ENCODE measurements at places on chromosomes 5 and 9.

DNA sequence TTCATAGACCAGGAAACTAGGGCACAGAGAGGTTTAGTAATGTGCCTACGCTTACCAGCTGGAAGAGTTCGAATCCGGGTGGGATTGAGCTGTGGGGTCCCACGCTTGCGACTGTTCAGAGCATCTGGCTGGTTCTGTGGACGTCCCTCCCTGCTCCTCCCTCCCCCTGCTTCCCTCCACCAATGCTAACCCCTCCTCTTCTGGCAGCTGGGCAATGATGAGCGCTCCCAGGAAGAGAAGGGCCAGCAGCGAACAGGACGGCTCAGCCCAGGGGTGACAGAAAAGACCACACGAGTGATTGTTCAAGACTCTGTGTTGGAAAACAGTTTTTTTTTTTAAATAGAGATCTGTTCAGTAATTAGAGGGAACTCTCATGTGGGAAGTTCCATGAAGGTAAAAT is 6.9 kb downstream of the FAM163B start:
- DNase-seq, result no peak

GRCh38 chr9:70987986-70988385 is 133.4 kb downstream of the TRPM3 start:
- no peak for DNase-seq

DNA sequence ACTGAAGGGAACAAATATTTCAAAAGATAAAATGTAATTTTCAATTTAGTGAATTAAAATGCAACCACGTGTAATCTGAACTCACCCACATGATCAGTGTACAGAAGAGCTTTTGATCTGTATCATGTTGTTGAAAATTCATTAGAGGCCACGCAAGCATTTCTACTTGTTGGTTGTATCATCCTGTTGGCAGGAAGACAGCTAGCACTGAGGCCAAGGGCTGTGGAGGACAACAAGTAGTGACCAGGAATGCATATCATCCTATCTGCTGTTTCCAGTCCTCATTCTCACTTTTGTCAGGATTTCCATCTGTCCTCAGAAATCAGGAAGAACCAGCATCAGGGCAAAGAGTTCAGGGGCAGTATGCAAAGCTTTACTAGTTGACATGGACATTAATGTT is 29.9 kb upstream of the CKS2 start:
- DNase-seq, result no peak

DNA sequence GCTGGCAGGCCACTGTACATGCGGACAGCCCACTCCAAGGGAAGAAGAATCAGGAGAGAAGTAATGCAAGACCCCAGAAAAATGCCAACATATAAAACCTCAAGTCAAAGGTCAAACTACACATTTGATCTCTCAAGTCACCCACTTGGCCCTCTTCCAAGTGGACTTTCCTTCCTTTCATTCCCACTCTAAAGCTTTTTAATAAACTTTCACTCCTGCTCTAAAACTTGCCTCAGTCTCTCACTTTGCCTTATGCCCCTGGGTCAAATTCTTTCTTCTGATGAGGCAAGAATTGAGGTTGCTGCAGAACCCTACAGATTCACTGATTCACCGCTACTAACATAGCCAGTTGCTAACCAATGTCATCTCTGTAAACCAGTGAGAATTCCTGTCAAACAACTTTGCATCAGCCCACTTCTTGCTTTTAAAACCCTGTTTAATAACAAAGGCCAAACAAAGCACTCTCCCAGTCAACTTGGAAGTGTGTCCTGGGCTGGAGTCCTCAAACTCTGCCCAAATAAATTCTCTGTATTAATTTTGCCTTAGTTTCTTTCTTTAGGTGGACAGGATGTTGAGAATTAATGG is 6.9 kb upstream of the ATP6V1G1 start:
- no peak for DNase-seq

GRCh38 chr5:174612686-174613085 is 111.7 kb upstream of the MSX2 start:
- DNase-seq, result no peak

- DNase-seq, result no peak
Measured at GRCh38 chr9:14301583-14302021, 12.3 kb downstream of the NFIB start.

- DNase-seq, result no peak
Measured at GRCh38 chr9:91362051-91362611, 413 bp upstream of the AUH start.

DNA sequence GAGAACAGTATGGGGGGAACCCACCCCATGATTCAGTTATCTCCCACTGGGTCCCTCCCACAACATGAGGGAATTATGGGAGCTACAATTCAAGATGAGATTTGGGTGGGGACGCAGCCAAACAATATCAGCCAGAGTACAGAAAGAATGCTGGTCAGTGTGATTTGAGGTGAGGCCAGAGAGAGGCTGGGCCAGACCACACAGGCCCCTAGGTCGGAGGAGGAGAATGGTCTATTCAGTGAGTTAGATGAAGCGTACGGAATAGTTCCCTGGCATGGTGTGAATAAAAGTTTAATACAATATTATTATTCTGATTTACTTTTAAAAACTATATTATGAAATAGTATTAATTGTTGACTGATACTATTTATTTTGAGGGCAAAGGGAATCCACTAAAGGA is 39.7 kb downstream of the PCSK5 start:
- DNase-seq, result no peak

DNA sequence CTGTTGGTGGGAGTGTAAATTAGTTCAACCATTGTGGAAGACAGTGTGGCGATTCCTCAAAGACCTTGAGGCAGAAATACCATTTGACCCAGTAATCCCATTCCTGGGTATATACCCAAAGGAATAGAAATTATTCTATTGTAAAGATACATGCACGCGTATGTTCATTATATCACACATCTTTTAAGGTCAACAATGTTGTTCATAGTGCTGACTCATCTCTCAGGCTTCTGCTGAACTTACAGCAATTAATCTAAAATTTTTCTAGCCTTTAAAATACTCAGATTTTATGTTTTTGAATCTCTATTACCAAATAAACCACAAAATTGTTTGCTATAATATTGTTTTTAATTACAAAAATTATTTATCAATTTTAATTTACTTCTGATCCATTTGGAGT is 38.8 kb upstream of the ZNF618 start:
- no peak for DNase-seq

DNA sequence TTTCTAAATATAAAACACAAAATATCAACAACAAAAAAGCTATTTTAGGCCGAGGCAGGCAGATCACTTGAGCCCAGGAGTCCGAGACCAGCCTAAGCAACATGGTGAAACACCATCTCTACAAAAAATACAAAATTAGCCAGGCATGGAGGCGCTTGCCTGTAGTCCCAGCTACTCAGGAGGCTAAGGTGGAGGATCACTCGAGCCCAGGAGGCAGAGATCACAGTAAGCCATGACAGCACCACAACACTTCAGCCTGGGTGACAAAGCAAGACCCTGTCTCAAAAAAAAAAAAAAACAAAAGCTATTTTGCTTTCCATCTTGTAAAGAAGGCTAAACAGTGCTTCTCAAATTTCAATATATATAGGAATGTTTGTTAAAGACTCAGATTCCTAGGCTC is 11.3 kb downstream of the C5orf15 start:
- DNase-seq, result no peak

- no peak for DNase-seq
Measured at GRCh38 chr9:130626249-130626996, 38.0 kb upstream of the PRDM12 start.

- DNase-seq, result no peak
Measured at GRCh38 chr5:146390469-146390868, 51.8 kb downstream of the POU4F3 start.

GRCh38 chr5:122151640-122152039 is 22.3 kb downstream of the ZNF474 start:
- no peak for DNase-seq

- DNase-seq, result no peak
Measured at GRCh38 chr5:75617736-75618352, 6.6 kb downstream of the ANKDD1B start.

- no peak for DNase-seq
Measured at GRCh38 chr5:176897263-176897662, 1.9 kb downstream of the HK3 start.

GRCh38 chr5:84603568-84604185 is 219.0 kb upstream of the EDIL3 start:
- no peak for DNase-seq

Measured in D721Med (cell line).